ENCODE measurements at places on chromosomes 2 and 18.

- no peak for DNase-seq
Measured at GRCh38 chr2:88258208-88258607, 88.1 kb downstream of the THNSL2 start.

DNA sequence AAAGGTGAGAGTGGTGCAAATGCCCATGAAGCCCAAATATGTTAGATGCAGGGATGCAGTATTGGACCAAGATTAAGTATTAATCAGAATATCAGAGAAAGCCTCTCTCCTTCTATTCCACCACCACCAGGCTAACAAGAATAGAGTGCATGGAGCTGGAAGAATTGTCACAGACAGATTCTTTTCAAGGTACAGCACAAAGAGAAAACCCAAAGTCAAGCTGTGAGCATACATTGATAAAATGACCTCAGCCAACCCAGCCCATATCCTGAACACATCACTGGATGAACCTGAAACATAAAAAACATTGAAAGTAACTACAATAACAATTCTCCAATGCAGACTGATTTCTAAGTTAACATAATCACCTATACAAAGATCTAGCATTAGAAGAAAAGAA, 445.7 kb upstream of the NETO1 start:
- no peak for DNase-seq

DNA sequence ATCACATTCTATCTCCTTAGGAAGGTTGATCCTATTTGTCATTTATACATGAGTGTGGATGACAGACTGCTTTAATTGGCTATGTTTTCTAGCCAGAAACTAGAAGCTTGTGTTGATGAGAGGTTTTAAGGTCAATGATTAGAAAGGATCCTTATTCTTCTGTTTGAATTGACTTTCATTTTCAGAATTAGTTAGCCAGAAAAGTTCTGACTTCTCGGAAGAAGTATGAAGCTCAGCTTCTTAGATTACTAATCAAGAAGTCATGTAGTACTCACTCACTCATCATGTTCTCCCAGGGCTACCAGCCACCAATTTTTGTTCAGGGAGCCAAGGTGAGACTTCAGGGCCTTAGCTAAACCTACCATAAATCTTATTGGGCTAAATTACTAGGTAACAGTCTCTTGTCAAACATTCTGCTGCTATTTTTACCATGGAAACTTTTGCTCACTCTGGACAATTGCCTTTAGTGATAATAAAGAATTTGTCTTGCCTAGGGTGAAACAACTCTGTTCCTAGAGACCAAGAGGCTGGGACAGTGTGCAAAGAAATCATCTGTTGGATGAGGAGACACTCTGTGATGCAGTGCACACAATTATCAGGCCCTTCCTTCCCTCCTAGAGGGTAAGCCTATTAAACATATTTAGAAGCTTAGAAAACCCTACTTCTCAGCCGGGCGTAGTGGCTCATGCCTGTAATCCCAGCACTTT, 111.6 kb upstream of the DNMT3A start:
- no peak for DNase-seq

DNA sequence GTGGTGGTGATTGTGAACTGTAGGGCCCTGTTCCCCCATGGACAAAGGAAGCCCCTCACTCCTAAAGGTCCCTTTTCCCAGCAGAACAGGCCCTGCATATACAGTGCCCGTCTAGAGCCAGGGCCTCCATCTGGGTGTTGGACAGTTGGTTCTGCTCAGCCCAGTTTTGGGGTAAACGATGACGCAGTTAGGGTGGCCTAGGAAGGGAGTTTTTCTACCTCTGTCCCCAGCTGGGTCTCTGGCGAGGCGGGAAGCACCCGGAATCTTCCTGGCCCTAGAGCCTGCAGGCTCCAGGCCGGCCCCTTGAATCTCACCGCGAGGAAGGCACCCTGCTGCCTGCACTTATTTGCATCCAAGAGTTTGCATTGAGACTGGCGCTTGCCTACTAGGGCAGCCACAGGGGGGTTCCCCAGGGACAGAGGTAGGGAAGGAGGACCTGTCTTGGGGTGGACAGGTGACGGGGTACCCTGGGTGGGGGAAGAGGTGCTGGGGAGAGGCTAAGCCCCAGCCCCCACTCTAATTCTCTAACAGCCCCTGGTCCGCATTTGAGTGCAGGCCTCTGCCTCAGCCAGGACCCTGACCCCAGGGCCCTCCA, 529 bp upstream of the MTA3 start:
- no peak for DNase-seq

DNA sequence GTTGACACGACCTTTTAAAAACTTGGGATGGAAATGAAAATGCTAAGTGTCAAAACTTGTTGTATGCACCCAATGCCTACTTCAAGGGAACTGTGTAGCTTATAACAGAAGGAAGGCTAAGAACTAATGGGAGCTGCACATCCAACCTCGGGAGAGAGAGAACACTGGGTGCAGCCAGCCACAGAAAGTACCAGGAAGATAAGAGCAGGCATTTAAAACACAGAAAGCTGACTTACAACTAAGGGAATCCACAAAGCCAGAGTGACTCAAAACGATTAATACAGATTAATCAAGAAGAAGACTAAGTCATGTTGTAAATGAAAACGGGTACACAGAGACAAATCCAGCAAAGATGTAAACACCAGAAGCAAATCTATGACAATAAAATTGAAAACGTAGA, 113.4 kb downstream of the HDAC4 start:
- peak; percentile 7 for DNase-seq

DNA sequence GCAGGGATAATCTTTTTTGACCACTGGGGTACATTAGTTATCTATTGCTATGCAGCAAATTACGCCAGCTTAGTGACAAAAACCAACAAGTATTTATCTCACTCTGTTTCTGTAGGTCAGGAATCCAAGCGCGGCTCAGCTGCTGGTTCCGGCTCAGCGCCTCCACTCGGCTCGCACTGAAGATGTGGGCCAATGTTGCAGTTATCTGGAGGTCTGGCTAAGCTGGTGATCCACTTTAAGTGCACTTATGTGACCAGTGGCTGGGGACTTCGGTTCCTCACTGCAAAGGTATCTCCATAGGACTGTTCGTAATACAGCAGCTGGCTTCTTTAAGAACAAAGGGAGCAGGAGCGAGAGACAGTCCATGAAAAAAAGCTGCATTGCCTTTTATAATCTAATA, 591.9 kb downstream of the TMEM182 start:
- no peak for DNase-seq

GRCh38 chr2:84515788-84516187, 510 bp upstream of the DNAH6 start:
- no peak for DNase-seq

DNA sequence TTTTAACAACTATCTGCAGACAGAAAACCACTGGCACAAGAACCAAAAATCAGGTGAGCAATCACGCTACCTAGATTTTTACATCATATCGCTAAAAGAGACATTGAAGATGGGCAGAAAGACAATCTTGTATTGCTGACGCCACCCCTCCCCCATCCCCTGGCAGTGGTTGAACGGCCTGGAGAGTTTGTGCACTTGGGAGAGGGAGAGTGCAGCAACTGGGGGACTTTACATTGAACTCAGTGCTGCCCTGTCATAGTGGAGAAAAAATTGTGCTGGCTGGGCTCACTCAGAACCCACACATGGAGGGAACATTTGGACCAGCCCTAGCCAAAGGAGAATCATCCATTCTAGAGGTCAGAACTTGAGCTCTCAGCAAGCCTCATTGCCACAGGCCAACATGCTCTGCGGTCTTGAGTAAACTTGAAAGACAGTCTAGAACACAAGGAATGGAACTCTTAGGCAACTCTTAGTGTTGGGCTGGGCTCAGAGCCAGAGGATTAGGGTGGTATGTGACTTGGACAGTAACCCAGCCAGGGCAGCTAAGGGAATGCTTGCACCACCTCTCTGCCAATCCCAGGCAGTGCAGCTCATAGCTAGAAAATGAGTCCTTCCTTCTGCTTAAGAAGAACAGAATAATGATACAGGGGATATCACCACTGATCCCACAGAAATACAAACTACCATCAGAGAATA, 220.0 kb upstream of the CYP26B1 start:
- no peak for DNase-seq

- DNase-seq, result no peak
Measured at GRCh38 chr2:134217351-134217750, 36.5 kb upstream of the MGAT5 start.

DNA sequence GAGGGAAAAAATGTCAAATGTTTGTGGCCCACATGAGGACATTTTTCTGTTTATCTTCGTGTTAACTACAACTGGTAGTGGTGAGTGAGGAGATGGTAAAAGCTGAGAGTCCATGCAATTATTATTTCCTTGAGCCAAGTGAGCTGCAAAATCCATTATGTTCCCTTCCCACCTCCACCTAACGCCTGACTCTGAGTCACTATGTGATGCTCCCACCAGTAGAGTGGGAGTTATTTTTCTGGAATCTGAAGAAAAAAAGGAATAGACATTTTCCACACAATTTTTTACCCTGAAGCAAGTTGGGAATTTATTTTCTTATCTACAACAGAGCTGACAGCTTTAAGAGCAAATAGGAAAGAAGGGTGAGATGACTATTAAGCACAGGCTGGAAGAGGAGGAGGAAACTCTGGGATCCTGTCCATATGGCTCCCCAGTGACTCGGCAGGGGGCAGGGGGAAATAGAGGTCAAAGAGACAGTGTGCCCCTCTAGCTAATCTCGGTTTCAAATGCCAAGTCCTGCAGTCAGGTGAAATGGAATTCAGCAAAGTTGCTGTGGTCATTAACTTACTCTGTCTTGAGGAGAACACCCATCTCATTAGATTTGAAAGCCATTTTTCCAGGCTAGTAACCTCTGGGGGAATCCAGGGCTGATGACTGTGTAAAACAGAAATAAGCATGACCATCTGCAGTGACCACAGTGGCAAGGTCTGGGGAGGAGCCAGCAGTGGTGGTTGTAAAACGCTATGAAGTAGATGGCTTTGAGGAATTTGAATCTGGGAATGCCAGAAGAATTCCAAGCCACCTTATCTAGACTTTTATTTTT, 463.9 kb downstream of the STK39 start:
- DNase-seq, result no peak

GRCh38 chr2:74760875-74761630, 72.9 kb upstream of the HK2 start:
- DNase-seq, result no peak

- DNase-seq, result no peak
Measured at GRCh38 chr2:157501026-157501425, 57.1 kb upstream of the CYTIP start.

DNA sequence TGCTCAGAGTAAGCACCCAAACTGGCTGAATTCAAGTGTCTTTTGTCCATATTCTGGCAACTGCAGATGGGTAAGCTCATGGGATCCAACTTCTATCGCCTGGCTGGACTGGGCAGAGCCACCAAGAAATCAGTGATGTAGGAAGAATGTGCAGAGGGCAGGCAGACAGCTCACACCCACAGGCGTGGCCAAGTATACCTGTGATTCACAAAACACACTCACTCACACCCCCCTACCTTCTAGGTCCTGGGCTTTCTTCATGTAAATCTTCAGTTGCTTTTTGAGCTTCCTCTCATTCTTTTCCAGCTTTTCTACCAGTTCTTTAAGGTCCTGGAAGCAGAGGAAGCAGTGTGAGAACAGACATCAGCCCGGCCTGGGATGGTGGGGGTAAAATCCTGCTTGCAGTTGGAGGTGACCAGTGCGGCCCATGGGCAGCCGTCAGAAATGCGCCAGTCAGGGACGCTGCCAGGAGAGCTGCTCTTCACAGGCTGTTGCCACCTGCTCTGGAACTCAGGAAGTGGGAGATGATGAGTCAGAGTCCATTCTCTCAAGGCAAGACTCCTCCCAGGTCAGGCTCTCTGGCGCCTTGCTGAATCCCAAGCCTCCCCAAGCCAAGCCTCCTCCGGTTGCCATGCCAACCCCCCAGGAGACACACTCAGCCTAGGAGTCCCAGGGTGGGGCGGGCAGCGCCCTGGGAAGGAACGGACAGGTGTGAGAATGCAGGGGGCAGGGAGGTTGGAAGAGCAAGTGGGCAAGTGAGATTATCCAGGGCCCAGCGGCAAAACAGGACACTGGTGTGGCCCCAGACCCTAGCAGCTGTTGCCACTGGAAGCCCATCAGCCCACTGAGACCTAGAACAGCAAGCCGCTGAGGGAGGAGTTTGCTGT, 36.2 kb upstream of the ACAA2 start:
- peak; percentile 4 for DNase-seq

- no peak for DNase-seq
Measured at GRCh38 chr2:62303788-62304187, 107.9 kb downstream of the B3GNT2 start.

- no peak for DNase-seq
Measured at GRCh38 chr2:11681722-11682589, 12.0 kb upstream of the NTSR2 start.

- no peak for DNase-seq
Measured at GRCh38 chr2:38945372-38945771, 55.7 kb downstream of the ARHGEF33 start.

- DNase-seq, result no peak
Measured at GRCh38 chr2:95300450-95300849, 3.3 kb downstream of the KCNIP3 start.

GRCh38 chr2:128284841-128285240, 33.8 kb downstream of the HS6ST1 start:
- no peak for DNase-seq

- no peak for DNase-seq
Measured at GRCh38 chr18:841647-842370, 29.8 kb upstream of the YES1 start.

DNA sequence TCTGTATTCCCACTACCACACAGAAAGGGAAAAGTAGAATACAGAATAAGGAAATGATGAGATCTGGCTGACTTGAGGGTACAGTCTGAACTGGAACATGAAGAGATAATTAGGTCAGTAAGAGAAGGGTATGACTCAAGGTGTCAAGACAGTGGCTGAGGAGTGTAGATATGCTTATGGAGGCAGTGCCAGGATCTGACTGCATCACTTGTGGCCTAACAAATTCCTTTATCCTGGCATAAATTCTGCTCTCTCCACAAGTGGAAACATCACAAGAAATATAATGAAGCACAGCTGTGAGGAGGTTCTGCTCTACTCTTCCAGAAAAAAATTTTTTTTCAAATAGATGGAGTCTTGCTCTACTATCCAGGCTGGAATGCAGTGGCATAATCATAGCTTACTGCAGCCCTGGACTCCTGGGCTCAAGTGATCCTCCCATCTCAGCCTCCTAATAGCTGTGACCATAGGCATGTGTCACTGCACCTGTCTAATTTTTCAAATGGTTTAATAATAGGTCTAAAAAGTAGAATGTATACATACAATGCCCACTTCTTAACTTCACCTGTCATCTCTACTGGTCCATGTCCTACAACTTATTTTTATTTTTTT, 85.3 kb downstream of the C2orf74 start:
- peak; percentile 11 for DNase-seq

DNA sequence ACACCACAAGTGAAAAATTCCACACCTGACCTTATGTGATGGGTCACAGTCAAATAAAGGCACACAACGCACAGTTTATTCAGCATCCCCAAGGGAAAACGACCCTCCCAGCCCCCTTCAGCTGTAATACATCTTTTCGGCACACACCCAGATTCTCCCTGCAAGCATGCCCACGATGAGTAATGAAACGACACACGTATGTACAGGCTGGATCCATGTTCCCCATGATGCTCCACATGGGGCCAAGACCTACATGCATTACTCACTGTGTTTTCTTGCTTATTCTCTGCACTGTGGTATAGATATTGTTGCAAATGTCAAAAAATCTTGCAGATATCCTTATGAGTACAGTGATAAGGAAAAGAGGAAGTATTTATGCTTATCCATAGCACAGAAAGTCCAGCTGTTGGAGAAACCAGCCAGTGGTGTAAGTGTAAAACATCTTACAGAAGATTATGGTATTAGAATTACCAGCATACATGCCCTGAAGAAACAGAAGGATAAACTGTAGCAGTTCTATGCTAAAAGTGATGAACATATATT, 32.5 kb upstream of the SGPP2 start:
- DNase-seq, result no peak

- no peak for DNase-seq
Measured at GRCh38 chr2:60998628-60999545, 18.6 kb upstream of the PEX13 start.

- no peak for DNase-seq
Measured at GRCh38 chr2:88471083-88471942, 18.8 kb upstream of the FOXI3 start.

Measured in tibial nerve (tissue), 4 donors.